ENCODE measurements at places on chromosomes 7 and 10. TPM values are rescaled to one million over a fixed set of nuclear protein-coding genes. Genes with fewer than 3 reads are reported as not detected.

The PPA1 gene
- total RNA-seq, result 92.4 TPM

The IRF5 gene
- 19.4 TPM for total RNA-seq

The LIPF gene
- not detected for total RNA-seq

The DNAJB6 gene
- 82.5 TPM for total RNA-seq

The TRIM24 gene
- total RNA-seq, result 11.0 TPM

The CYP26C1 gene
- not detected for total RNA-seq

The ZNRF2 gene
- total RNA-seq, result 19.7 TPM

The MMD2 gene
- not detected for total RNA-seq

The ADCY1 gene
- total RNA-seq, result 3.0 TPM

The GJC3 gene
- total RNA-seq, result 0.63 TPM

The TMEM168 gene
- 22.1 TPM for total RNA-seq

The EIF4H gene
- total RNA-seq, result 284 TPM

The ZNF786 gene
- 3.0 TPM for total RNA-seq

The TAF6 gene
- total RNA-seq, result 23.3 TPM

The WAC gene
- total RNA-seq, result 117 TPM

The ZNF239 gene
- 4.1 TPM for total RNA-seq

The FGFBP3 gene
- 3.0 TPM for total RNA-seq

The AGMO gene
- 2.2 TPM for total RNA-seq

The BLVRA gene
- 60.6 TPM for total RNA-seq

The INTS15 gene
- 26.3 TPM for total RNA-seq

The TFEC gene
- total RNA-seq, result 22.9 TPM

The ANXA8L1 gene
- total RNA-seq, result 109 TPM

The DGKI gene
- 2.6 TPM for total RNA-seq
